ENCODE measurements at places on chromosomes 1 and 21.

GRCh38 chr1:119878171-119878570 lies 18.1 kb downstream of the ADAM30 start:
- DNase-seq, result no peak

GRCh38 chr1:203424861-203425662 lies 50.5 kb upstream of the PRELP start:
- no peak for DNase-seq

DNA sequence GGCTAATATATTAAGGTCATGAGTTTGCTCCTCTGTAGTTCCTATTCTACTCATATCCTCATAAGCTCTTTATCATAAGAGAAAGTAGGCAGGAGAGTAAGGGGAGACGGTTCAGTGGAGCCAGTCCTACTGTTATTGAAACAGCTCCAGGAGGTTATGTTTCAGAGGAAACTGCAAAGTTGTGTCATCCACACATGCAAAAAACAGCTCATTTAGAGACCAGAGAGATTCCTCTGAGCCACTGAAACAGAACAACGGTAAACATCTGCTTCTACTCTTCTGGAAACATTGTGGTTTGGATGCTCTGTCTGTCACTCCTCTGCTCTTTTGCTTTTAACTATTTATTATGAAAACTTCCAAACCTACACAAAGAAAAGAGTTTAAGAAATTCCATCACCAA lies 66.3 kb upstream of the PPP2R5A start:
- DNase-seq, result no peak

DNA sequence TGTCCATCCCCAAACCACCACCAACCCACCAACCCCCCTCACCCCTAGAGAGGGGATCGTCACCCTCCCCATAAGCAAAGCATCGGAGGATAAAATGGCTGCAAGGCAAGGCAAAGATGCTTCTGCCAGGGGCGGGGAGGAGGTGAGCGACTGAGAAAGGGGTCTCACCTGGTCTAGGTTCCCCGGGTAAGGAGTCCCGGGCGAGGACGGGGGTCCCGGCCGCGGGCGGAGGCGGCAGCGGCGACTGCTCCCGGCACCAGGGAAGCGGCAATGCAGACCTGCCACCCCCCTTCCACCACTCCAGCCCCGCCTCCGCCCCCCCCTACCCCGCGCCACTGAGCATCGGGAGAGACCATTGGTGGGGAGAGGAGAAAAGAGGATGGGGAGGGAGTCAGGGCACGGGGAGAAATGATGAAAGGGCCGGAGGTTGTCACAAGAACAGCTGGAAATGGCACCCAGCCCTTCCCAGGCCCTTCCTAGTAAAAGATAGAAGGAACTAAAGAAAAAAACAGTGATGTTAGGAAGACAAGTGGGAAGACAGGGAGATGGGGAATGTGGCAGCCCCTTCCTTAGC lies at the start of gene SV2A:
TSS of gene SV2A (minus strand) at position 274 of the 574 bp plus-strand sequence. CDS start 4,004 bp downstream, outside the sequence.
- peak; percentile 55 for DNase-seq

- no peak for DNase-seq
These were observed 99.6 kb upstream of the FBXO28 start for GRCh38 chr1:224014330-224014649.

- no peak for DNase-seq
These were observed 80.5 kb upstream of the SOX13 start for GRCh38 chr1:203992440-203992839.

DNA sequence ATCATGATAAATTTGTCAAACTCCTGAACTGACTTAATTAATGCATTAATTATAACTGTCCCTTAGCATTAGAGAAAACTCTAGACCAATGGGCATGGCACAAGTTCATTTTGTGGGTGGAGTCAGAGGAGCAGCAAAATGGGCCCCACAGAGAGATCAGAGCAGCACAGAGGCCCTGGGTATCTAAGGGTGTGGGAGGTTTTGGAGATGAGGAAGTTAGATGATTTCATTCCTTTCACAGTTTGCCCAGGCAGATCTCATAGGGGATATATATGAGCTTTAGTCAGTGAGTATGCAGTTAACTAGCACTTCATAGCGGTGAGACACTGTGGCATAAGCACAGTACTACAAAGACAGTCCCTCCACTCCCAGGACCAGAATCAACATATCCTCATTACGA lies 117.3 kb downstream of the MAB21L3 start:
- no peak for DNase-seq

DNA sequence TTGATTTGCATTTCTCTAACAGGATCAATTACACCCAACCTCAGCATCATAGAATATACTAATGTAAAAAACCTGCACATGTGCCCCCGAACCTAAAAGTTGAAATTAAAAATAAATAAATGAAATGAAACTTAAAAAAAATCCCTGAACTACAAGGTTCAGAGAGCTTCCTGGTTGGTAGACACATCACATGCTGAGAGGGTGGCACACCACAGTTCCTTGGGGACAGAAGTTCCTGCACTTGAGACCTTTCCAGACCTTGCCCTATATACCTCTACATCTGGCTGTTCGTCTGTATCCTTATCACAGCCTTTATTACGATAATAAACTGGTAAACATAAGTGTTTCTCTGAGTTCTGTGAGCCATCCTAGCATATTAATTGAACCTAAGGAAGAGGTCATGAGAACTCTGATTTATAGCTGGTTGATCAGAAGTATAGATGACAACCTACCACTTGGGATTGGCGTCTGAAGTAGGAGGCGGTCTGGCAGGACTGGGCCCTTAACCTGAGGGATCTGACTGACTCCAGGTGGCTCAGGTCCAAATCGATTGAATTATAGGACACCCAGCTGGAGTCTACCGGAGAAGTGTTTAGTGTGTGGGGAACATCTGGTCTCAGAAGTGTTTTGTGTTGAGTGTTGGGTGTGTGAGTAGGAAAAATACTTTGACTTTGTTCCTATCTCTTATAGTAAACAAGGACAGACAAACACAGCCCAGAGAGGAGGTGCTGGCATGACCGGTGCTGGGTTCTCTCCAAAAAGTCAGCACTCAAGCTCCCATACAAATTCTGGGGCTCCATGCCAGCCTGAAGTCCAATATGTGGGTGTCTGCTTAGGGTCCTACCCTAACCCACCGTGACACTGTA lies 19.0 kb downstream of the C1orf115 start:
- no peak for DNase-seq

- DNase-seq, result peak; percentile 21
These were observed 129.2 kb downstream of the ADAMTS1 start for GRCh38 chr21:26715878-26716506.

GRCh38 chr1:221025956-221026355 lies 146.7 kb downstream of the HLX start:
- no peak for DNase-seq

- DNase-seq, result peak; percentile 2
These were observed 40.9 kb upstream of the SIK1 start for GRCh38 chr21:43467785-43468184.

DNA sequence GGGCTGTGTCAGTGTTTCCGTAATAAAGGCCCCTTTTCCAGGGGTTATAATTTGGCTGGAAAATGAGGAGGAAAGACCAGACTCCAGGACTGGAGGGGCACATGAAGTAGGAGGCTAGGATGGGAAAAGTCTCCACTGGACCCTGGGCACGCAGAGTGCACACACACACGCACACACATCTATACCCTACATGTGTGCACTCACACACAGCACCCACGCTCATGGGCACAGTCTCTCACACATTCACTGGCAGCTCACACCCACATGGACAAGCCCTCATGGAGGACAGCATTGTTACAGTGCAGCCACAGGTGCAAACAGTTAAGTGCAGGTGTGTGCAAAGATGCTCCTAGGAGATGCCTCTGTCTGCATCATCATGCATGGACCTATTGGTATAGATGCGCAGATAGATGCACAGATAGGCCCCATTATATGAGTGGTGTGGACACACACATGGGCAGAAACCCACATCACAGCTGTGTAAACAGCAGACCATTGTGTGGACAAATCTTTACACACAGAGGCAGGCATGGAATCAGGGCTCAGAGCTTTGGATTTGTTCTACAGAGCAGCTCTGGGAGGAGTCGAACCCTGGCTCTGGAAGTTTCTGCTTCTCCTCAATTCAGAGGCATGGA lies 9.1 kb upstream of the RUNX3 start:
- DNase-seq, result no peak

GRCh38 chr1:117803318-117803717 lies 126.1 kb downstream of the GDAP2 start:
- no peak for DNase-seq

DNA sequence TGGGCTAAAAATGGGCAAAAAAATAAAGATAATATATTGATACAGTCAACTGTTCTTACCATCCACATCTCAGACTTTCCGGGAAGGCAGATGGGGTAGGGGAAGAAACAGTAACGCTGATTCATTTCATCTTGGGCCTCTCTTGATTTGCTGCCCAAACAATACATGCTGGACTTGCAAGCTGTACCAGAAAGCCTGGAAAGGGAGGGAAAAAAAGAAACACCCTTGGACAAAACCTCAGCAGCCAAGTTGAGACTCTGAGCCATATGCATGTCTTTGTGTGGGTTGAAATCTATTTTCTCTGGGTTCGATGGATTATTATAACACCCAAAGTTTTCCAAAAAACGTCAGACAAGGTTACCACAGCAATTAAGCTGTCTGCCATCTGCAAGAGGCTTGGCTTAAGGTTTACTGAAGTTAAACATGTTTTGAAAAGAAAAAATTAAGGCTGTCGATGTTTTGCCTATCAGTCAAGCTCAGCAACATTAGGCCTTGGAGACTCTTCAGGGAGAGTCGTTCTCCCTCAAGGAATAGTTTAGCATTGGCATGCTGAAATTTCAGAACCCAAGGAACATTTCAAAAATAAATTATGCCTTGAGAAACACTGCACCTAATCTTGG lies 71.2 kb downstream of the PSMG1 start:
- no peak for DNase-seq

DNA sequence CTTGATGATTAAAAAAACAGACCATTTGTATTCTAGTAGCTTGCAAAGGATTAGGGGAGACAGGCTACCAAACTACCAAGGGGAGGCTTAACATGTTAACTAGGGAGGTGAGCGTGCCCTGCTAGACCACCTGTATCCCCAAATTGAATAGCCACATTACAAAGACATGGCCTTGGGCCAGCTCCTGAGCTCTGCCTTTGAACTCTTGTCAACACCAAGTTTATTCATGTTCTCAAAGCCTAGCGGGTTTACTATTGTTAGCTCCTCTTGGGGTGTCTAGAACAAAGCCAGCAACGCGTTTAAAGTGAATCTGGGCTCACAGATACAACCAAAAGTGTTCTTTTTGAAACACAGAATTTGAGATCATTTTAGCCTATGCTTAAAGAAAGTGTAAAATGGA lies 36.3 kb downstream of the SMYD2 start:
- DNase-seq, result no peak

- DNase-seq, result no peak
These were observed 8.2 kb upstream of the LINGO4 start for GRCh38 chr1:151813271-151813977.

DNA sequence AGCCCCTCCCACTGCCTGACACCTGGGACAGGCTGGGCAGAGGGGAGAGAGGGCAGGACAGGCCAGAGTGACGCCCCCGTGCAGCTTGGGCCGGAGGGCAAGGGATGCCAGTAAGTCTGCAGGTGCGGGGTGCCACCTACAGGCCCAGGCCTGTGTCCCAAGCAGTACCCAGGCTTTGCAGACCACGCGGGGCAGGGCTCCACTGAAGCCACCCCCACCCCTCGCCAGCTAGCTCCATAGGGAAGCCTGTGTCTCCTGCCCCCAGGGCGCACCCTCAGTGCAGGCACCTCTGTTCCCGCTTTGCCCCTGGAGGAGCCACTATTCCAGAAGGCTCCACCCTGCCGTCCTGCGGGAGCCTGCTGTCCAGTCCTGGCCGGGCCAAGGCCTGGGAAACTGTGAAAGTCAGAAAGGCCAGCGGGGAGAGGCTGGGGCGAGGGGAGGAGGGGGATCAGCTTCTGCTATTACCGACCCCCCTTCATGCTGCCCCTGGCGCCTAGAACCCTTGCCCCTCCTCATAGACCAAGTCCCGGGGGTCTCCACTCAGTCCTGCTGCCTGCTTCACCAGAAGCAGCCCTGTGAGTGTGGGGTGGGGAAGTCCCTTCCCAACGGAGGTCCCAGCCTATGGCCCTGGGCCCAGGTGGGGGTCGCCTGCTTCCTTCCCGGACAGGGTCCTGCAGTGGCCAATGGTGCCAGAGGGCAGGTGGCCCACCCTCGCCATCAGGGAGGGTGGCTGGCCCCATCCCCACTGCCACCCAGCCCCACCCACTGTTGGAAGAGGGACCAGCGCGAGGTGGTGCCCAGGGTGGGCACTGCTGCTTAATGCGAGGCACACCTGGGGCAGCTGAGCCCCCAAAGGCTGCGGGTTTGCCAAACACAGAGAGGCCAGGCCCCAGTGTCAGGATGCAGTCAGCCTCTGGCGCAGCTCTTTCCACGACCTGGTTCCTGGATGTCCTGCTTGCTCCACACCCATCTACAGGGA lies 54.4 kb downstream of the KCNAB2 start:
- DNase-seq, result no peak

DNA sequence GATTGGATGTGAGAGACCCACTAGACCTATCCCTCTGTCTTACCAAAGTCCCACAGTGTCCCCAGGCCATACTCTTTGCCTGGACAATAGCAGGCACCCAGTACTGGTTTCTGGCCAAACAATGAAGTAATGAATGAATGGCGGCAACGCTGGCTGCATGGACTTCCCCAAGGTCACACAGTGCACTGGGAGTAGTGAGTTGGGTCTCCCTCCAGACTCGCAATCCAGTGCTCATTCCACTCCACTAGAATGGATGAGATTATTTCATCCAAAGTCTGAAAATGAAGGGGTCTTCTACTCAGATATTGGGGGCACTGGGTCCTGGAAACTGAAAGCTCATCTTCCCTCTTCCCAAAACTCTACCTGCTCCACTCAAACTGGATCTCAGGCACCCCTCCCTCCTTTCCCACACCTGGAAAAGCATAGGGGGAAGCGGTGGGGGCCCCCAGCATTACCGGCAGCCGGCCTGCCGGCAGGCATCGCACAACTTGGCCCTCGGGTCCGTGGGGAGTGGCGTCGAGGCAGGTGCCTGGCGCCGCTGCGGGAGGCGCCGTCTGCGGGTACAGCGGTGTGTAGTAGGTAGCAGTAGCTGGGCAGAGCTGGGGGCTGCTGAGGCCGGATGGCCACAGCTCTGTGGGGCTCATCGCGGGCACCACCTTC lies 816 bp downstream of the E2F2 start:
- no peak for DNase-seq

DNA sequence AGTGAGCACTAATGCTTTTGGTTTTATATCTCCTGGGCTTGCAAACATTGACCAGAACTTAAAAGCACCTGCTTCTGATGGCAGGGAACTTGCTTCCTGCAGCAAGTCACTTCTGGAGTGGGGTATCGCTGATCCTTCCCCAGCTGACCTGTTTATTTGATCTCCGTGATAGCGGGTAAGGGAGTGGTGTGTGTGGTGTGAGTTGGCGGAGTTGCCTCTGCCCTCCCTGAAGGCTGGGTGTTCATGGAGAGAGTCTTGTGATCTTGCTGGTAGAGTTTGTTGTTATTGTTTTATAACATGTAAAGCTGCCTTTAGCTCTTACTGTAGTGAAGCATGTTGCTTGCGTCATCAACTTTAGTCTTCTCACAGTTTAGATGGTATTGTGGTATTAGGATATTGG lies 3.9 kb downstream of the MFN2 start:
- DNase-seq, result no peak

DNA sequence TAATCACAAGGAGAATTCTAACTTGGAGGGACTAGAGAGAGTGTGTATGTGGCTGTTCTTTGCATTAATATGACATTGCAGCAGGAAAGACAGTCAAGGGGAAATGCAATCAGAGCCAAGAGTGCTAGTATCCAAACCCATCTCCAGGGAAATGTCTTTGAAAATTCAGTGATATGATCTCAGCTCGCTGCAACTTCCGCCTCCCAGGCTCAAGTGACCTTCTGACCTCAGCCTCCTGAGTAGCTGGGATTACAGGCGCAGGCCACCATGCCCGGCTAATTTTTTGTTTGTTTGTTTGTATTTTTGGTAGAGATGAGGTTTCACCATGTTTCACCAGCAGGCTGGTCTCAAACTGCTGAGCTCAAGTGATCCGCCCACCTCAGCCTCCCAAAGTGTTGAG lies 16.3 kb downstream of the VASH2 start:
- no peak for DNase-seq

All from CD4-positive, alpha-beta T cell treated with Interleukin-12 subunit alpha and Interleukin-12 subunit beta, for 1 hour (primary cell).